ENCODE measurements at places on chromosomes 5 and 9. TPM values are rescaled to one million over a fixed set of nuclear protein-coding genes. Genes with fewer than 3 reads are reported as not detected.

NIM1K gene
- 0.22 TPM for total RNA-seq

SLC38A9 gene
- total RNA-seq: 40.6 TPM

ADRA1B gene
- 2.4 TPM for total RNA-seq

SPATA31E1 gene
- total RNA-seq: 0.09 TPM

PDE6A gene
- 0.18 TPM for total RNA-seq

OGN gene
- 2.6 TPM for total RNA-seq

DNM1 gene
- 89.2 TPM for total RNA-seq

GABRA1 gene
- not detected for total RNA-seq

LHX3 gene
- not detected for total RNA-seq

HSD17B3 gene
- 0.75 TPM for total RNA-seq

QRFP gene
- not detected for total RNA-seq
